ENCODE measurements at places on chromosomes 5 and 9.

DNA sequence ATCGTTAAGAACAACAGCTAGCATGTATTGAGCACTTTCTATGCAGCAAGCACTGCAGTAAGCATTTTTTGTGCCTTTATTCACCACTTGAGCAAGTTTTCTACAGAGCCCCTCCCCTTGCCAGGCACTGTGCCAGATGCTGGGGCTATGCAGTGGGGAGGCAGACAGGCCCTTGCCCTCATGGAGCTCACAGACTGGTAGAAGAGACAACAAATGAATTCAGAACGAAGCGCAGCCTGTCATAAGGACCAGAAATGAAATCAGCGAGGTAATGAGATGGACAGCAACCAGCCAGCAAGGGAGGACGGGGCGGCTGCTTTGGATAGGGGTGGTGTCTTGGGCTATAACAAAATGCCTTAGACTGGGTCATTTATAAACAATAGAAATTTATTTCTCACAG is 68.8 kb downstream of the C9orf50 start:
- DNase-seq: no peak

DNA sequence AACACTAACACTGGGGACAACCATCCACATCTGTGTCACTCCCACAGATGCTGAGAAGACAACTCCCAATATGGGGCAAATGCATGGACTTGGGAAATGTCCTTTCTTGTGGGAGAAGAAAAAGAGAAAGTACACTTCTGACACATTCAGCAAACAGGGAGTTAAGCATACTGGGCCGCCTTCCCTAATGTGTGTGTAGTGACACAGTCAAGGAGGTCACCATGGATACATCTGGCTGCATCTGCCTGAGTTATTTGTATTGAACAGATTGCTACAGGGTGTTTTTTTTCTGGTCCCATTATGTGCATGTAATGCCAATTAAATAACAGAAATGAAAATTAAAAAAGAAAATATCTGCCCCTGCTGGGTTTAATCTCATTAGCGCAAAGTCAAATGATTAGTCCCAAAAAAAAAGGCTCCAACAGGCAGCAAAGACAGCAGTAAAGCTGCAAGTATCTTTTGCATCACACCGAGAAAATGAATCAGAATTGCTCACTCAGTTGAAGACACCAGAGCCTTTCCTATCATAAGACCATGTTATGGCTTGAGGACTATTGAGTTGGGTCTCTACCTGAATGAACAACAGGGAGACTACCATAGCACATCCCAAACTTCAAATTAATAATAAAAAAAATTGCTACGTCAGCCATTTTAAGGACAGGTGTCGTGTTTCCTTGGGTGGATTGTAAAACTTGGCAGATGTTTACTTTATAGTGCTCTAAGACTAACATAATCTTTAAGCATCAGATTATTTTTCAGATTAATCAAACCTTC is 395.9 kb downstream of the DTWD2 start:
- no peak for DNase-seq

DNA sequence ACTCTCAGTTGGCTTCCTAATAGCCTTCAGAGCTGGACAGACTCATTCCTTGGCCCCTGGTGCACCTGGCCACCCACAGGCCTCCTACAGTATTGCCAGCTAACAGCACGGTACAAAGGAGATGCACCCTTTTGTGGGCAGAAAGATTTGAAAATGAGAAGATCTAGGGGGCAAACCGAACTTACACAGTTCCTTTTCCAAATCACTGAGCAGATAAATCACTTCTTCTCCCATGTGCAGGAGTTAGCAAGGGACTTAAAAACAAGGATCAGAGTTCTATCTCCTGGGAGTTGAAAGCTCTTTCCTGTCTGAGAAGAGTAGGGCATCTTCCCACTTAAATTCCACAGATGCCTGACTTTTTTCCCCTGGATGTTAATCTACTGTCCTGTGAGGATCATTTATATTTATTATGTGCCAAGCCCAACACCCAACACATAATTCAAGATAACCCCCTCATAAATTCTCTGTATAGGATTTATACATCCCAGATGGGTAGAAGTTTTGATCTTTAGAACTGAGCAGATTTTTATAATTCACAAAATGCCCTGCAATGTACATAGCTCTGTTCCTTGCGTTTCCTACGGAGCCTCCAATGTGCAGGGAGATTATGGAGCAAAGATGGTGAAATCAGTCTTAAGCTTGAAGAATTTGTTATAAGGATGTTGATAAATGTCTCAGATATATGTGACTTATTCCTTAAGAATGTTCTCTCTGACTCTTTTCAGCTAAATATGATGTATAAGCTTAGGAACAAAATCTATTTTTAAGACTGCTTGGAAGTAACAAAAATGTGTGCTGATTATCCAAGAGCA is 207.2 kb upstream of the DAPK1 start:
- no peak for DNase-seq

DNA sequence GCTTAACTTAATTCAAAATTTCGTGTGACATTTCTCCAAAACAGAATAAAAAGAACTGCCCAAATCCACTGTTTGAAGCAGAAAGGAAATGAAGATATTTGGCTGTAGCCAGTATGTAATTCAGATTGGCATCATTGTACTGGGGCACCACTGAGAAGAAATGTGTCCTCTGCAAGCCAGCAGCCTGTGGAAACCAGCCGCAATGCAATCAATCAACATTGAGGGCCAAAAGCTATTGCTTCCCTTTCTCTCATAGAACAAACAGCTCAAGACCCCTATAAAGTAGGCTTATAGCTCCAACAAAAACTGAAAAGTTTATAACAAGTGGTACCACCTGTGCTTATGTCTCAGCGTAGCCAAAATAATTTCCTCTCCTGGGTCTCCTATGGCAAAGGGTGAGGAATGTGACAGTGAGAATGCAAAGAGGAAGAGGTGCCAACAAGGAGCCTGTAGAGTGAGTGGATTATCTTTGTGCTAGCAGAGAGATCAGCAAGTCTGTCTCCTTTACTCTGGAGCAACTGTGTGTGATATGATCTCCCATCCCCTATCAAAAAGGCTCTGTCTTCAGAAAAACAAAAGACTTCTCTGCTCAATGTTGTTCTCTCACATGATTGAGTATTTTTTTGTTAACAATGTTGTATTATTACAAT is 1072.3 kb upstream of the DMAC1 start:
- no peak for DNase-seq

DNA sequence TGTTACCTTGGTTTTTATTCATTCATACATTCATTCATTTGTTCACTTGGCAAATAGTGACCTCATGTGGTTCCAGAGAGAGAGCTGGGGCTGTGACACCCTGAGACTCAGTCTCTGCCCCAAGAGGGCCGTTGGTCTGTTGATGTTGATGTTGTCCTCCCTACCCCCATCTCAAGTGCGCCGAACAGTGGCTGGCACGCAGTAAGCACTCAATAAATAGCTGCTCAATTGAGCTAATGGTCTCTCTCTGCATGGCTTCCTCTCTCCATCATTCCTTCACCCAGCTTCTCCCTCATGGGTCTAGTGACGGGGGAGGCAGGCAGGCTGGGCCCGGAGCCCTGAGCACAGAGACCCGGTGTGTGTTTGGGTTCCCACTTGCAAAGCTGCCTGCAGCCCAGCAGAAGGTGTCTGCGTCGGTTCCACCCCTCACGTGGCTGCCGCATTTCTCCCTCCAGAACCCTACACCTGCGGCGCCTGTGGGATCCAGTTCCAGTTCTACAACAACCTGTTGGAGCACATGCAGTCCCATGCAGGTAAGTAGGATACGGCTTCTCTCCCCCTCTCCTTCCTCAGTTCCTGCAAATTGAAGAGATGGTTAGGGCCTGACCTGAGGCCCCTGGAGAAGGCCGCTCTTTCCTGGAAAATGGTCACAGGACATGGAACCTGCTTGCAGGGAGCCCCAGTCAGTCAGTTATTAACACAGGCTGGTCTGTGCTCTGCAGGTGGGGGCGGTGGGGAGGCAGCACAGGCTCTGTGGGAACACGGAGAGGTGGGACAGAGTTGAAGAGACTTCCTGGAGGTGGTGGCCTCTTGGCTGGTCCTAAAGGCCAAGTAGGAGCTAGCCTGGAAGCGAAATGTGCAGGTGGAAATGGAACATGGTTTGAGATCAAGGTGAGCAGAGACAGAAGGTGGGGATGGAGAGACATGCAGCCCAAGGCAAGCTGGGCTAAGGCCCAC is 42.0 kb downstream of the AMBP start:
- no peak for DNase-seq

GRCh38 chr9:6944093-6944551 is 186.3 kb downstream of the KDM4C start:
- DNase-seq: no peak
